ENCODE measurements at places on chromosomes 1 and 21.

- no peak for DNase-seq
Observed at GRCh38 chr1:201842472-201843027, 13.6 kb downstream of the IPO9 start.

- no peak for DNase-seq
Observed at GRCh38 chr1:186618401-186619170, 61.6 kb downstream of the PTGS2 start.

DNA sequence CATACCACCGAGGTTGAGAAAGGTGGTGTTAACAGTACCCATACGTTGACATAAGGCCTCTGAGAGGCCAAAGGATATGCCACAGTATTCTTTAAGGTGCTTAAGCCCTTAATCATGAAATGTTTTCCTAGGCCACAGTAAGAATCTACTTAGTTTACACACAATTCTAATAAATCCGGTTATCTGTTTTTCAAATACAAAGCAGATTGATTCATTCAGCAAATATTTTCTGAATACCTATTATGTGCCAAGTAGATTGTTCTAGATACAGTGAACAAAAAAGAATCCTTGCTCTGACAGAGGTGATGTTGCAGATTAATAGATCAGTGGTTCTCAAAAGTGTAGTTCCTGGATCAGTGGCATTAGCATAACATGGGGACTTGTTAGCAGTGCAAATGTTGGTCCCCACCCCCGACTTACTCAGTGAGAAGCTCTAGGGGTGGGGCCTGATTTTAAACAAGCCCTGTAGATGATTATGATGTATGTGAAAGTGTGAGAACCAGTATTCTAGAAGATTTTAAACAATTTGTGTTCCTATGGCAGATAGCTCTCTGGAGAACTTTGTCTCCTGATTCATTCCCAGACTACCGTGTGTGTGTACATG, 61.6 kb downstream of the NFIA start:
- DNase-seq, result no peak

GRCh38 chr1:110310300-110310699, 28.9 kb upstream of the RBM15 start:
- DNase-seq, result no peak

DNA sequence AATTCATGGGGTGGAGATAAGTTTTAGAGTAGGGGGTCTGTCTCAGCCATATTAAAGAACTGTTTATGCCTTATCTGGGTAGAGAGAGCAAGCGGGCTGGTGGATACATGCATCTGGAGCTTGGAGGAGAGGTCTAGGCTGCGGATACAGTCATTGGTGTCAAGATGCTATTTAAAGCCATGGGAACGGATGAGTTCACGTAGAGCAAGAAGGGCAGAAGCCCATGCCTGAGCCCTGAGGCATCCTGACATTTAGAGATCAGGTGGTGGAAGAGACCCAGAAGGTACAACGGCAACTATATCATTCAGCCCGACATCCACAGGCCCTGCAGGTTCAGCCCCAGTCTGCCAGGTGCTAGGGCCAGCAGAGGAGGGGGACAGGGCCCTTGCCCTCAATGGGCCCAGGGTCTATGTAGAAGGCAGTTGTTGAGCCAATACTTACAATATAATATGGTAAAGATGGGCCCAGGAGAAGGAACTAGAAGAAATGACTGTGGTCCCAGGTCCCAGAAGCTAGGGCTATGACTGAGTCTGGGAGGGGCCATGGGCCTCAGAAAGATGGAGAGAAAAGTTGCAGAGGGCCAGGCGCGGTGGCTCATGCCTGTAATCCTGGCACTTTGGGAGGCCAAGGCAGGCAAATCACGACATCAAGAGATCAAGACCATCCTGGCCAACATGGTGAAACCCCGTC, 15.2 kb upstream of the CHI3L1 start:
- DNase-seq, result no peak

DNA sequence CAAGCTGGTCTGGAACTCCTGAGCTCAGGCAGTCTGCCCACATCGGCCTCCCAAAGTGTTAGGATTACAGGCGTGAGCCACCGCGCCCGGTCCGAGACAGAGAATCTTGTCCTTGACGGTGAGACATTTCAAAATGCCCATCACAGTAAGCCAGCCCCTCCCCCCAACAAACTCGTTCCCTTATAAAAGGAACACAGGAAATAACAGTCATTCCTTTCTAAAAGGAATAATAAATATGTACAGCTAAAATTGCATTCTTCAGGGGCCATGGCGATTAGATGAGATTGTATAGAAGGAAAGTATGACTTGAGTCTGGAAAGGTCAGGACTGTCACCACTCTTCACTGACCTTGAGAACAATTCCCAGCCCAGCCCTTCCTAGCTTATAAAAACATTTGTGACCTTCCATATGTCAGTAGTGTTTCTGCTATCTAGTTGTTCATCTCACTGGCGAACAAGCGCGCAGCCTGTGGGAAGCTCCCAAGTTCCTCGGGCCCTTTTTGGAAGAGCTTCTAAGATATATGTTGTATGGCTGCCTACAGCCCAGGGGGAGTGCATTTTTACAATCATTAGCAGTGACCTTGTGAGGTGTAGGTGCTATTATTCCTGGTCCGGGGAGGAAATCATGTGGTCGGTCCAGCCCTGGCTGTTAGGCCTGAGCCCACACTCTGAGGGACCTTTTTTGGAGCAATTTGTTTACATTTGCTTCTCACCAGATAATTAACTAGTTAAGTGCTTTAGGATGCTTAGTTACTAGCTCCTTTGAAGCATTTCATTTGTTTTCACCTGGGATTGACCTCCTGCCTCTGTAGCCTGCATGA, 8.7 kb downstream of the SZRD1 start:
- no peak for DNase-seq

GRCh38 chr1:197521118-197521739, 253.2 kb downstream of the CRB1 start:
- DNase-seq, result peak; percentile 21

GRCh38 chr1:3742439-3743298, 9.6 kb upstream of the CCDC27 start:
- no peak for DNase-seq

GRCh38 chr1:200512191-200512590, 102.4 kb upstream of the ZNF281 start:
- peak; percentile 48 for DNase-seq

GRCh38 chr21:29084372-29084771, 10.9 kb upstream of the CCT8 start:
- DNase-seq, result peak; percentile 52

- DNase-seq, result no peak
Observed at GRCh38 chr1:225946082-225946620, 5.1 kb upstream of the LEFTY2 start.

DNA sequence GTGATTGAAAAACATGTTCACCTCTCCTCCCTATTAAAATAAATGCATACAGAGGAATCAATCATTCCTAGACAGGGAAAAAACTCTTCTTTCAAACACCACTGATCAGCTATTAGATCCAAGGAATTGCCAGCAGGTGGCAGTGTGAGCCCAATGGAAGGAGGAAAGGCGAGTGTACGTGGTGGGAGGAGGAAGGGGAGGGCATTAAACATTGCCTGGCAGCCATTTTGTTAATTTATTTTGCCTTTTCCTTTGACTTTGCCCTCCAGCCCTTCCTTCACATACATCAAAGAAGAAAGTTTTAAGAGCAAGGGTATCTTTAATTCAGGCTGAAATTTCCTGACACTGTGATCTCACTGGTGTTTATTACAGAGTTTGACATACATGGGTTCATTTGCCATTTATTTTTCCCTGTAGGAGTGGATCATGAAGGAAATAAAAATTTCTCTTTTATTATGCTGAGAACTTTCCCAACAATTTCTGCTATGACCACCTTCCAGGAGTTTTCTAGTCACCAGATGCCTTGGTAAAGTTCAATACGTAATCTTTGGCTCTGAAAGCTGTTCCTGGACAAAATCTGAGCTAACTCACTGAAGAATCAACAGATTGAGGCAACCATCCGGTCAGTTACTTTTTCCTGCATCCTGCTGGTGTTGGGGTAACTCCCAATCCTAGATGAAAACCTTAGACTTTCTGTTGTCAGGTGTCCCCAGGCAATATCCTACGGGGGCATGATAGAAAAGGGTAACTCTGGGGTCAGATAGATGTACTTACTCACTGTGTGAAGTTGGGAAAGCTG, 1.9 kb upstream of the GNAI3 start:
- DNase-seq, result peak; percentile 81

GRCh38 chr1:154989195-154989860, 4.1 kb upstream of the LENEP start:
- DNase-seq, result no peak

GRCh38 chr1:234515411-234515810, 36.4 kb upstream of the TARBP1 start:
- no peak for DNase-seq

Data from foreskin melanocyte (primary cell).